ENCODE measurements at places on chromosomes 1 and 21.
A peak's percentile ranks its signal among the peaks of the same experiment; 100 is the strongest.

GRCh38 chr1:34126486-34126885 is 38.5 kb downstream of the CSMD2 start:
- DNase-seq = no peak

DNA sequence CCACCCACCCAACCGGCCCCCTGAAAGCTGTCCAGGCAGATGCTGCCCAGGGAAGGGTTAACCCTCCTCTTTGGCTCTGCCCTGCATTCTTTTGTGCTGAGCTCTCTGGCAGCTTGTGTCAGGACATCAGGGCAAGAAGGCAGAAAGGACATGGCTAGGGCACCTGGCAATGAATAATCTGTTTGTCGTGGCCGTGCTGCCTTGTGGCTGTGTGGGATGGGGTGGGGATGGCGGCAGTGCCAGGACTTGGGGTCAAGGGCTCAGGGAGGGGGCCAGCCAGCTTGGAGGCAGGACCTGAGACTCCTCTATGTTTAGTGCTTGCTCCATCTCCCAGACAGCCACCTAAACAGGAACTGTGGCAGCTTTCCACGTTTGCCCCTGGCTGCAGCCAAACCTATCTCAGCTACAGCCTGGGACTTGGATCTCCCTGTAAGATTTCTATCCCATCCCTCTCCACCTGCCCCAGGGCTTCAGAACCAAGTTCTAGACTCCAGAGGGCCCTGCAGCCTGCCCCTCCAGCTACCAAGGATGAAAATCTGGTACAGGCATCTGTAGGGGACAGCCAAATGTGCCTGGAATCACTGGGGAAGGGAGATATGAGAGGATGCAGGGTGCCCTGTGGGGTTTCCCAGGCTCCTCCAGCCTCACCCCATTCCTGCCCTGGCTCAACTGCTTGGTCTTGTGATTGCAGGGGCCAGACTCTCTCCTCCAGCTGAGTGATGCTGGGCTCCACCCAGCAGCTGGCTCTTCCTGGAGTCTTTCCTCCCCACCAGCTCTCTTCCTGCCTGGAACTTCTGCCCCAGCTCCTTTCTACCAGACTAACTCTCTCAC is 9.6 kb upstream of the GPR37L1 start:
- DNase-seq = no peak

GRCh38 chr1:155729031-155729898 is 40.4 kb downstream of the DAP3 start:
- DNase-seq = peak; percentile 7

DNA sequence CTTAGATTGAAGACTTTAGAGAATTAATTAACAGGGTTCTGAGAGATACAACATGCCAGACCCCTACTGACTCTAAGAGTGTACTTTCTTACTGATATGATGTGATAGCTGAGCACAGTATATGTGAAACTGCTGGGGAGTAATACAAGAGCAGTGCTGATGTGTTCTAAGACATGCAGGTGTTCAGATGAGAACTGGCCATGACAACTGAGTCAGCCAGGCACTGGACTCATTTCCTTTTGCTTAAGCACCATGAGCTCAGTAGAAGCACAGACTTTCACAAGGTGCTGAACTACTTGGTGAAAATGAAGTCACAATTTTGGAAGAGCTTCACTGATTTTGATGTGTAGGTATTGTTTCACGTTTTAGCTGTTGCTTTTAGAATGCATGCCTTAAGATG is 15.9 kb upstream of the POGZ start:
- no peak for DNase-seq
